NCI-H446 treated with DMSO at 0.1 percent for 48 hours (cell line): ENCODE measurements at places on chromosomes 1 and 21.

GRCh38 chr1:53134961-53135734 lies 7.3 kb downstream of the SLC1A7 start:
- DNase-seq: peak; percentile 69

GRCh38 chr1:65605621-65606020 lies 185.2 kb downstream of the LEPR start:
- DNase-seq: no peak

- no peak for DNase-seq
These were observed 93.1 kb upstream of the BCAR3 start for GRCh38 chr1:93774707-93775106.

DNA sequence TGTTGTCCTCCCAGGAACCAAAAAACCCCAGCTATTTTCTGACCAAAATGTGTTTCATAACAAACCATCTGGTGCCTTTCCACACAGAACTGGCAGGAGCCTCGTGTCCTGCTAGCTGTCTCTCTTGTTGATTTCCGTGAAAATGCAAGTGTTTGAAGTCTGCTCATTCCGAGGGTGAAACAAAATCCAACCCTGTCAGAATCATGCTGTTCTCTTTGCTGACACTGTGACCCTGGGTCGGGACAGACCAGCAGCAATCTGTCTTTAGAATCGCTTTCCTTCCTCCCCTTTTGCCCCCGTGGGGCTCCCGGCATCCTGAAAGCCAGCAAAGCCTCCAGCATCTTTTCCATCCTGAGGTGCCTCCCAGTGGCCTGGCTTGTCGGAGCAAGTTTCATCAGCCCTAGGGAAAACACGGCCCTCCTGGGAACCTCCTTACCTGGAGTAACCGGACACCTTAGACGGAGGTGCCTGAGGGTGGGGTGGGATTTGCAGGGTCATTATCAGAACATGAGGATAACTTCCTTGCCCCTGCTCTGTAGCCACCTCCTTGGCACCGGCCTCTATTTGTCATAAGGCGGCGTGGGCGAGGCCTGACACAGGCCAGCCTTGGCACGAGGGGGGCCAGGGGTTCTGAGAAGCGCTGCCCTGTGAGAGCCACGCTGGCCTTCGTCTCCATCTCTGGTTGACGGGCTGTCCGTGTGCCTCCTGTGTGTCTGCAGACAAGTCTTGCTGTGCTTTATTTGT lies 24.9 kb downstream of the LDLRAP1 start:
- DNase-seq: no peak

DNA sequence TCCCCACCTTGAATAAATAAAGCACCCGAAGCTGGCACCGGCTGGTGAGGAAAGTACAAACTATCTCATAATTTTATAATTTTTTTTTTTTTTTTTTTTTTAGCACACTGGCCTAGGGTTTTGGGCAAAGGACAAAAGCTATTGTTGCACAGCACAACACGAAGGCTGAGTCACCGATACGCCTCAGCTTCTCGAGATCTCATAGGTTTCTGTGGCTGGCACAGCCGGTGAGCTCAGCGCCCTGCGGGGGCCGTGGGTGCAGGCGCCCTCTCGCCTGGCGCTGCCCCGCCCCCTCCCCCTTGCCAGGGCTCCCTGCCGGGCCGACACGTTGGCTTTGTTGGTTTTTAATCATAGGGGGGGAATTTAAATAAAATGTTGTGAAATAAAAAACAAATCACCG lies 17.2 kb downstream of the CASZ1 start:
- DNase-seq: no peak

- DNase-seq: no peak
These were observed 25.3 kb downstream of the DPH5 start for GRCh38 chr1:101000131-101000873.

GRCh38 chr1:197305925-197306324 lies 37.9 kb downstream of the CRB1 start:
- DNase-seq: no peak

- DNase-seq: no peak
These were observed 16.0 kb upstream of the CD55 start for GRCh38 chr1:207305489-207305873.

DNA sequence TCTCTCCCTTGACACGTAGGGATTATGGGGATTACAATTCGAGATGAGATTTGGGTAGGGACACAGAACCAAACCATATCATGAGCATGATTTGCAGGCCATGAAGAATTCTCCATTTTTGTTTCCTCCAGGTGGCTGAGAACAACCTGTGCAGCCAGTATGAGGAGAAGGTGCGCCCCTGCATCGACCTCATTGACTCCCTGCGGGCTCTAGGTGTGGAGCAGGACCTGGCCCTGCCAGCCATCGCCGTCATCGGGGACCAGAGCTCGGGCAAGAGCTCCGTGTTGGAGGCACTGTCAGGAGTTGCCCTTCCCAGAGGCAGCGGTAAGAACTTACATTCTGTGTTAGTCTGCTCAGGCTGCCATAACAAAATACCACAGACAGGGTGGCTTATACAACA lies 9.7 kb downstream of the MX1 start:
- DNase-seq: no peak

GRCh38 chr1:20068722-20069121 lies 1.3 kb upstream of the PLA2G5 start:
- DNase-seq: no peak

GRCh38 chr1:59062743-59063142 lies 234.2 kb upstream of the FGGY start:
- no peak for DNase-seq

- DNase-seq: no peak
These were observed 650.8 kb downstream of the PLPP3 start for GRCh38 chr1:55928576-55928975.

DNA sequence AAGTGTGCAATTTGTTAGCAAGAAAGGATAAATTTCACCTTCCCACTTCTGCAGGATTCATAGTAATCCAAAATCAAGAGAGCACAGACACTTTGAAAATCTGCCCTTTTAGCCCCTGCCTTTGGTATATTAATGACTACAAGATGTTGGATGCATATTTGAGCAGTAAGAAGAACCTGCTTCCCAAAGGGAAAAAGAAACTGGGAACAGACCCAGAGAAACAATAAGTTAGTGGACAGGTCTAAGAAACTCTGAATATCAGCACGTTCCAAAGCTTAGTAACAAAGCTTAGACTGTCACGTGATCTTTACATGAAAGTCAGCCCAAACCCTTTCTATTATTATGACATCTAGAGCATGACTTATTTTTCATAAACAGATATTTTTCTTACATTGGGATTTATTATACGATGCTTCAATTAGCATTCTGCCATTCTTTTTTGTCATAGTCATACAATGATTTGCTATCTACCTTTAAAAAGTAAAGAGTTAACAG lies 390.9 kb upstream of the ADGRL2 start:
- no peak for DNase-seq

DNA sequence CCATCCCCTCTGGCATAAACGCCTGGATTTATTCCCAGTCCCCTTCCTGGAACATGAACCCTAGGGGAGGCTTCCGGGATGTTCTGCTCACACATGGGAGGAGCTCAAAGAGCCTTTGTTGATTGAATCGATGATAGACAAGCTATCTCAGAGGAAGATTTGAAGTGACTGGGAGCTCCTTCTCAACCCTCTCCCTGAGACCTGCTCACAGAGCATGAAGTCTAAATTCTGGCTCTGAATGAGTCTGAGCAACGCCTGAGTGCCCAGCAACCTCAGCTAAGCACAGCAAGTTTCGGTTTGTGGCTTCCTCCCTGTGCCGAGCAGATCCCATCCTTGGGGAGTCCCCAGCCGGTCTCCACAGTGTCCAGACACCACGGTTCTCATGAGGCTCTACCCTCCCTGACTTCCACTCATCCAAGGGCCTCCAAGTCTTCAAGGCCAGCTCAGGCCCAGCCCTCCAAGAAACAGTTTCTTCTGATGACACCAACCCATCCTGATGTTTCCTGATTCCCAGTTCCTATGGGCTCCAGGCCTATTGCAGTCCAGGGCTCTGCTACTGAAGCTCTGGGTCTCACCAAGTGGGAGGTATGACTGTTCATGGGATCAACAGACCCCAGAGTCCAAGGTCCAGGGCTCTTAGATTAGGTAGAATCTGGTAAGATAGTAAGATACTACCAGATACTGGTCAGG lies 190.8 kb downstream of the DYRK1A start:
- DNase-seq: no peak

- DNase-seq: peak; percentile 94
These were observed 6.2 kb downstream of the RASSF5 start for GRCh38 chr1:206513312-206514111.

DNA sequence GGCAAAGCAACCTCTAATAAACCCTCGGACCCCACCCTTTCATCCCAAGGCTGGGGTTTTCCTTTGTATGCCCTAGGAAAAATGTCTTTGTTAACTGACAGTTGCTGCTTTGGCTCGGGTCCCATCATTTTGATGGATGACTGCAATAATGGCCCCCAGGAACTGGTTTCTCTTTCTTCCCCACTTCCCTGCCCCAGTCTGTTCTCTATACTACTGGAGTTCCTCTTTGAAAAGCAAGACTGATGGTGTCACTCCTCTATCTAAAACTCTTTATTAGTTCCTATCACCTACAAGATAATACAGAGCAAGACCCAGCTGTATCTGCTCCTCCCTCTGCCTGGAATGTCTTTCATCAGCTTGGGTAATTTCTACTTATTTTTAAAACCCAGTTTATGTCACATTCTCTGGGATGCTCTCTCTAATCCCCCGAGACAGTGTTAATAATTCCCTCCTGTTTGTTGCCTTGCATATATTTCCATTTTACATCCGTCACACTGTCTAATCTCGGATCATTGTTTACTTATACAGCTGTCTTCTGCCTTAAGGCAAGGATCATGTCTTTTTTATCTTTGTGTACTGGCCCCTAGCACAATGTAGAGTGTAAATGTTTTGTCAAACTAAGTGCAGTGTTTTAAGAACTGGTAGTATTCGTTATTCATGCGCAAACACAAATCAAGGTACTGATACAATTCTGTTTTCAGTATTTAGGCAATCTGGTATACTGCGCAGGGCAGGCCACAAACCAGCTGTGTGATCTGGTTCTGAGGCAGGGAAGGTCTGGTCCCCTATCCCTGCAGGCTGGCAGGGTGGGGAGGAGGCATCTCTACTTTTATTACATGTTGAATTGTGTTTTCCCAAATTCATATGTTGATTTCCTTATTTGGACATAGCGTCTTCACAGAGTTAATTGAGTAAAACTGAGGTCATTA lies 16.1 kb downstream of the SLAMF1 start:
- DNase-seq: no peak

DNA sequence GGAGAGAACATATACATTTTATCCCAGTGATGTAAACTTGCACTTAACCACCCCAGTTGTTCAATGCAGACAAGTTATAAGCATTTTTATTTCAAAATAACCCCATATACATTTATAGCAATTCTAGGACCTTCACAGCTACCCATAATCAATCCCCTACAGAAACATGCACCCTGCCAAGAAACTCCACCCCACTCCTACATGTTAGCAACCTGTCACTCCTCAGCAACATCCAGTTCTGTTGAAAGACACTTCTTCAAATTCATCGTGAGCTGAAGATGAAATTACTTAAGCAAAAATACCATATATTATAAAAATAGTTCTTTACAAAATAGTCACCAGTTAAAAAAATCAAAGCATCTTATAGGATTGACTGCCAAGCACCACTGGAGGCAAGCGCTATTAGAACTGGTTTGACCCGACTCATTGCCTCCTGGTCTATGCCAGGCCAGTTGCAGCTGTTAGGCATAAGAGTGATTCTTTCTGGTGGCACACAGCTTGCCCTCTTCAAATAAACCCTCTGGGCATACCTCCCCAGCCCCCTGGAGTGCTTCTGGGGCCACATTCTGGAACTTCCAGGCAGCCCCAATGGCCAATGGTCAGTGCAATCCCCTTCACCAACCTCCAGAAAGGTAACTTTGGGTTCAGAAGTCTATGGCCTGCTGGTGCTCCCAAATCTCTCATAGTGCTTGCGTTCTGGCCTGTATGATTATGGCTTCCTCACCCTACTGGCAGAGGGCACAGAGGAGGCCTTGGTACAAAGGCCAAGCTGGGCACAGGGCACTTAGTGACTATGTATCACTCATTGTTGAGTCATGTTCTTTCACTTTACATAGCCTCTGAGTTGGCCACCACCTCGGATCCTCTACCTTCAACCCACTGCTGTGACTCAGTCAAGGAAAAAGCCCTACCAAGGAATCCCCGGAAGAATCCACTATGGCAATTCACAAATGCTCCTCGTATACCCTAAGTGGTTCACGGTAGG lies 72.2 kb upstream of the RALGPS2 start:
- DNase-seq: no peak

DNA sequence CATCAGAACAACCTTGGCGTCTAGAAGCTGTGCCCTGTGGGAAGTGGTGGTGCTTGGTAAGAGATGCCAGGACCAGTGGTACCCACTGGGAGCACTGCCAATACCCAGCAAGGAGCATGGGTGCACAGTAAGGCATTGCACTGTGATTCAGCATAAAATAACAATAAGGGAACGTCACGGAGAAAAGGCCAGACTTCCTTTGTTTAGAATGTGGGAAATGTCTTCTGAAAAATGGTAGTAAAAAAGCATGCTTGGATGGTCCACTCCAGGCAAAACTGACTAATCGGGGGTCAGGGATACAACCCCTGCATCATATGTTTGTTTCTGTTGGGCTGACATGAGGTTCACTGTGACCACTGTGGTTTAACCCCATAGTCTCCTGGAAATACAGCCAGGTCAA lies 14.7 kb downstream of the METTL18 start:
- no peak for DNase-seq

GRCh38 chr1:61338899-61339298 lies 256.5 kb downstream of the NFIA start:
- no peak for DNase-seq

DNA sequence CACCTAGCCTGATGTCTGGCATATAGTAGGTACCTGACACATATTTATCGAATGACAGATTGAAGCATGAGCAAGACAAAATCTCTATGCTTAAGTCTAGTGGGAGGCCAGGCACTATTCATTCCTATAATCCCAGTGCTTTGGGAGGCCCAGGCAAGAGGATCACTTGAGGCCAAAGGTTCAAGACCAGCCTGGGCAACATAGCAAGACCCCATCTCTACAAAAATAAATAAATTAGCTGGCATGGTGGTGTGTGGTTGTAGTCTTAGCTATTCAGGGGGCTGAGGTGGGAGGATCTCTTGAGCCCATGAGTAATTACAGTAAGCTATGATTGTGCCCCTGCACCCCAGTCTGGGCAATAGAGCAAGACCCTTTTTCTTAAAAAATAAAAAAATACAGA lies 23.2 kb upstream of the TUT4 start:
- no peak for DNase-seq

GRCh38 chr21:24045775-24046215 lies 1561.5 kb downstream of the MRPL39 start:
- peak; percentile 95 for DNase-seq

DNA sequence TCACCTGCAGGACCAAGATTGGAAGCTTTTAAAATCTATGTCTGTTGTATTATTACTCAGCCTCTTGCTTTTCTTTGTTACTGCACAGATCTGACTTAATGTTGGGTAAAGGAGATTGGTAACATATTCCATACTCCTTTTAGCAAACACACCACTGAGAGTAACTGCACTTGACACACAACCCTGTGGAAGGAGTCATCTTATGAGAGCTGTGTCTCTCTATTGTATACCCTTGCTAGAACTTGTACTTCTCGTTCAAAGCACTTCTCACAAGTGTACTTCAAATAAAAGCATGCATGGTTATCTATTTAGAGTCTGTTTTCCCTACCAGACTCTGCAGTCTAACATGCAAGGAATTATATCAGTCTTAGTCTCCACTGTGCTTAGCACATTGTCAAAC lies 813.4 kb downstream of the ADGRL2 start:
- DNase-seq: no peak
